ENCODE measurements at places on chromosomes 5 and 9.

DNA sequence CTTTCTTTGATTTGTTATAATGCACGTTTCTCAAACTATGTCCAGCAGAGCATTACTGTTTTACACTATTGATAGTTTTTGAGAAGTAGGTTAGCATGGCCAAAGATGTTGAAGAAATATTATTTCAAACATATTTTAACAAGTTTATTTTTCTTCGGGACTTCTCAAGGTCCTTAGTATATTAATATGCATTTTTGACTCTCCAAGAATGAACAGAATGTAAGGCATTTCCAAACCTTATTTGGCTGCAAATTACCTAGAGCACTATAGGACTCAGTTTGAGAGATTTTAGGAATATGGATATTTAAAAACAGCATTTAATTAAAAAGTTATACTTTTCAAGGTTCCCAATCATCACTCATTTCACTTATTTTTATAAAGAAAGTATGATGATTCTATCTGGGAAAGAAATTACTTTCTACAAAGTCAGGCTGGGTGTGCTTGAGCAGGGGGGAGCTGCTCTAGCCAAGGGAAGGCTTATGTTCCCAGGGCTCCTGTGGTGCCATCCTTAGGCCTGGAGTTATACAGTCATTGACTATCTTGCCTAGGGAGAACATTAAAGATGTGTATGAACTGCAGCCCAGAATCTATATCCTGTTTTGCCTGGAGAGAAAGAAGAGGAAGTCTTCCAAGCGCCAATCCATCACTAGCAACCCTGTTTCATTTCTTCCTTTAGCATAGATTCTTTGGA lies 27.6 kb upstream of the NREP start:
- no peak for DNase-seq

DNA sequence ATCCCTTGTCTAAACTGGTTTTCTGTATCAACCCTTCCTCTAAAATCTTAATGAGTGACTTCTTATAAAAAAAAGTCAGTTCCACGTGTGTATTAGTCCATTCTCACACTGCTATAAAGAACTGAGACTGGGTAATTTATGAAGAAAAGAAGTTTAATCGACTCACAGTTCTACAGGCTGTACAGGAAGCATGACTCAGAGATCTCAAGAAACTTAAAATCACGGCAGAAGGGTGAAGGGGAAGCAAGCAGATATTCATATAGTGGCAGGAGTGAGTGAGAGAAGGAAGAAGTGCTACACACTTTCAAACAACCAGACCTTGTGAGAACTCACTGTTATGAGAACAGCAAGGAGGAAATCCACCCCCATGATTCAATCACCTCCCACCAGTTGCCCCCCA lies 307.8 kb upstream of the ARRDC3 start:
- DNase-seq = no peak

DNA sequence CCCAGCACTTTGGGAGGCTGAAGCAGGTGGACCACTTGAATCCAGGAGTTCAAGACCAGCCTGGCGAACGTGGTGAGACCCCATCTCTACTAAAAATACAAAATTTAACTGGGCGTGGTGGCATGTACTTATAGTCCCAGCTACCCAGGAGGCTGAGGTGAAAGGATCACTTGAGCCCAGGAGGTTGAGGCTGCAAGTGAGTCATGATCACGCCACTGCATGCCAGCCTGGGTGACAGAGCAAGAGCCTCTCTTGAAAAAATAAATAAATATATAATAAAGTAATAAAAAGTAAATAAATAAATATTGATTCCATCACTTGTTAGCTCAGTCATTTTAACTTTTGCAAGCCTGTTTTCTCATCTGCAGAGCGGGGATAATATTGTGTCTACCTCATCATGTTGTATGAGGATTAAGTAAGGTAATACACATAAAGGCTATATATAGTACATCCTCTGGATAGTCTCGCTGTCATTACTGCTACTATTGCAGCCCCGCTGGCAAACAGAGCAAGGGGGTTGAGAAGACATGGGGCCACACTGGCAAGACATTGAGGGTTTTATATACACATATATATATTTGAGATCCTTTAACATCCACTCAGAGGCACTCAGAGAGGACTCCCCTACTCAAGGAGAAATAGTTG lies 210.9 kb downstream of the C9orf152 start:
- DNase-seq = no peak

DNA sequence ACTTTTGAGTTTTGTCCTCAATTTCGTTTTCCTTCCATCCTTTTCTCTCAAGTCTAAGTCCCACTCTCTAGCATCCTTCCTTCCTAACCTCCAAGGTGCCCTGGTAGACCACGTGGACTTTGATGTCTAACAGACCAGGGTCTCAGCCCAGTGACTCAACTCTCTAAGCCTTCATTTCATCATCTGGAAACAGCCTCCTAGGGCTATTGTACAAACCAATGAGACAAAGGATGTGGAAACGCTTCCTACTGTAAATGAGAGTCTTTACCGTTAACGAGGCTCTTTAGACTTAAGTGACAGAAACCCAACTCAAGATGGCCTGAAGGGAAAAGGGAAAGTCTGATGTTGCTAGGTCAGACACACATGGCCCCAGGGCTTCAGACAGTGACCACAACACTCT lies 49.2 kb upstream of the CPLX2 start:
- no peak for DNase-seq

GRCh38 chr9:76221423-76221822 lies 172.8 kb downstream of the RFK start:
- DNase-seq = no peak

DNA sequence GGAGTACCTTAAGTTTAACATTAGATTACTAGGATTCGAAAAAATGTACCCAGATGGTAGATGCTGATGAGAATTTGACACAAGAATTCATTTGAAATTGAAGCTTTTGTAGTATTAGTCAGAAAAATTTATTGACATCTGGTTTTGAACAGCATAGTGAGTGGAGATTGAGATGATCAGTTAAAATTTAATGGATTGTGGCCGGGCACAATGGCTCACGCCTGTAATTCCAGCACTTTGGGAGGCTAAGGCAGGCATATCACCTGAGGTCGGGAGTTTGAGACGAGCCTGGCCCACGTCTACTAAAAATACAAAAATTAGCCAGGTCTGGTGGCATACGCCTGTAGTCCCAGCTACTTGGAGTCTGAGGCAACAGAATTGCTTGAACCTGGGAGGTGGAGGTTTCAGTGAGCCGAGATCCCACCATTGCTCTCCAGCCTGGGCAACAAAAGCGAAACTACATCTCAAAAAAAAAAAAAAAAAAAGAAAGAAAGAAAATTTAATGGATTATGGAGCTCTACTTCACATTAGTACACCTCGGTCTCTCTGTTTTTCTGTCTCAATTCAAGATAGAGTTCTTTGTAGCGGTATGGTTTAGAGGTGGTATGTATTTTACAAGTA lies 21.0 kb downstream of the NDFIP1 start:
- no peak for DNase-seq

GRCh38 chr5:137245438-137245837 lies 253.7 kb downstream of the SPOCK1 start:
- DNase-seq = no peak

- DNase-seq = peak; percentile 11
Observed at GRCh38 chr5:96434201-96434645, 1.2 kb upstream of the PCSK1 start.

DNA sequence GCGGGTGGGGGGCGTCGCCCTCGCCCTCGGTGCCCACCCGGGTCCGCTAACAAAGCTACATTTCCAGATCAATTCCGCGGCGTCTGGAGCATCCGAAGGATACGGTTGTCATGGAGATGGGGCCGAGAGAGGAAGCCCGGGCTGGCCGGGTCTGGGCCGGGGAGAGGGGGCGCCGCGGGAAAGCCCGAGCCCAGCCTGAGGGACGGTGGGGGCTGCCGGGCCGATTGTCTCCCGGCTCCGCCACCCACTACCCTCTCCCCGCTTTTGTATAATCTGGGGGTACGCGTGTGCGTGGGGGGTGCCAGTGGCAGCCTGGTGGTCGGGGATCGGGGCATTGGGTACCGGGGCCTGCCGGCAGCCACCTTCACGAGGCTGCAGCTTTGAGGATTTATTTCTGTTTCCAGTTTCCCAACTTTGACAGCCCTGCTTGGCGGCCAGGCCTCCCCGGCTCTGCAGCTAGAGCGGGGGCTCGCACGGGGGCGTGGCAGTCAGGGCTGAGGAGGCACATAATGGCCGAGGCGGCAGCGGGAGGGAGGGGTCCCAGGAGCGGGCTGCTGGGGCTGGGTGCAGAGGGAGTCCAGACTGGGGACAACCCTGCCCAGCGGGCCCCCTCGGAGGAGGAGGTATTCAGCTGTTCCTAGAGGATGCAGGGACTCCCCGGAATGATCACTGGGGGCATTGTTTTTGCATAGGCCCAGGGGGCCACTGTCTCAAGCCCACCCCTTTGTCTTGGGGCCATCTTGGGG lies 626 bp downstream of the PSD2 start:
- DNase-seq = no peak

GRCh38 chr9:129242971-129243561 lies 65.0 kb upstream of the IER5L start:
- DNase-seq = no peak

Measured in effector memory CD8-positive, alpha-beta T cell (primary cell).